ENCODE measurements at places on chromosomes 16 and 17. TPM values are rescaled to one million over a fixed set of nuclear protein-coding genes. Genes with fewer than 3 reads are reported as not detected.
A peak's percentile ranks its signal among the peaks of the same experiment; 100 is the strongest.

The CCDC144A gene
- total RNA-seq, result 1.5 TPM

DNA sequence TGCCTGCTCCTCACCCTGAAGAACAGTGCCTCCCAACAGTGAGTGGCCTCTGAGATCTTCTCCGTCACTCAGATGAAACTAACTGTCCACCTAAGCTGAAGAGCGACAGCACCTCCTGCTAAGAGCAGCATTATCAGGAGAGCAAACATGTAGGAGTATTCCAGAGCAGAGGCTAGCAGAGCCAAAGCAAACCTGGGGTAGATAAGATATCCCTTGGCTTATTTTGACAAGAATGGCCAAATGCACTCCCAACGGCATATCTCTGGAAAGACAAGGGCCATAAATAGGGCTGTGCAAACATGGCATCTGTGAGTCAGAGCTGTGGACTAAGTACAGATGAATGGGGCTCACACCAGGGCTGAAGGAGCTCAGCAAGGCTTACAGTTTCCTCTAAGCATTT, 96.3 kb downstream of the NDEL1 start:
- no peak overlapping the region for H3K27ac ChIP-seq
- no peaks in the 10 kb centered on the region for H3K4me1 ChIP-seq
- no peaks in the 10 kb centered on the region for H3K27me3 ChIP-seq

- no peak overlapping the region for H3K27ac ChIP-seq
- no peak for DNase-seq
- no peaks in the 10 kb centered on the region for H3K4me1 ChIP-seq
- H3K4me3 ChIP-seq, result no peak overlapping the region
- no peaks in the 10 kb centered on the region for H3K27me3 ChIP-seq
Measured at GRCh38 chr17:80584176-80584905, 39.7 kb downstream of the RPTOR start.

GRCh38 chr17:21199311-21199710, 14.7 kb downstream of the TMEM11 start:
- peaks cover 40% of the 10 kb centered on the region for H3K36me3 ChIP-seq
- H3K4me3 ChIP-seq, result no peak overlapping the region
- DNase-seq, result peak; percentile 75
- H3K27ac ChIP-seq, result no peak overlapping the region
- H3K27me3 ChIP-seq, result no peaks in the 10 kb centered on the region

DNA sequence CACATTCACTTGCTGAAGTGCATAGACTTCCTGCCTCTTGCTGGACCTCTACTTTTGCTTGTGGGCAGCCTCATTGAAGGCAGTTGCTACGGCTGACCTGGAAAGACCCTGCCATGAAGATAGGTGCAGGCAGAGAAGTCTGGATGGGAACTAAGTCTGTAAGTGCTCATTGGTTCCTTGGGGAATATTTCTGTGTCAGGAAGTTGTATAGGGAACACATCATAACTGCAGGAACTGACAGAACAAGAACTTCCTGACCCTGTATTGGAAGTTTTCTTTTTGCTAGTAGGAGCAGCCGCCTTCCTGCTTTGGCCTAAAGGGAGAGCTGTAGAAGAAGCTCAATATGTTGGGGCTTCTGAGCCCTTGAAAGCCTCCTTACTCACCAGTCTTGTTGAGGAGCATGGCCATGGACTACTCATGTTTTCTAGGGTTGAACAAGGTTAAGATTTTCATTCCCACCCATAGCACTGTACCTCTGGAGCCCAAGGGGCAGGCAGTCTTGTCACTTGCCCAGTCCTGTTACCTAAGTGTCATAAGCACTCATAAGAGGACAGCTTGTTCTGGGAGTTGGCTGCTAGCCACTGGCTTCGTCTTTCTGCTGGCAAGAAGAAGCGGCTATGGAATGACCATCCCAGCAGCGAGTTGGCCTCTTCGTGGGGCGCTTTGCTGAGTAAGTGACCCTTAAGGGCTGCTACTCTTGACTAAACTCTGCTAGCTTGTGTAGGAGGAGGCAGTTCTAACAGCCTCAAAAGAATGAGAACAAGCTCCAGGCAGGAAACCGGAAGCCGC, 7.2 kb downstream of the UBFD1 start:
- H3K4me1 ChIP-seq, result no peaks in the 10 kb centered on the region
- H3K4me3 ChIP-seq, result no peak overlapping the region
- no peaks in the 10 kb centered on the region for H3K27me3 ChIP-seq
- H3K36me3 ChIP-seq, result peaks cover 59% of the 10 kb centered on the region
